ENCODE measurements at places on chromosomes 5 and 9.

DNA sequence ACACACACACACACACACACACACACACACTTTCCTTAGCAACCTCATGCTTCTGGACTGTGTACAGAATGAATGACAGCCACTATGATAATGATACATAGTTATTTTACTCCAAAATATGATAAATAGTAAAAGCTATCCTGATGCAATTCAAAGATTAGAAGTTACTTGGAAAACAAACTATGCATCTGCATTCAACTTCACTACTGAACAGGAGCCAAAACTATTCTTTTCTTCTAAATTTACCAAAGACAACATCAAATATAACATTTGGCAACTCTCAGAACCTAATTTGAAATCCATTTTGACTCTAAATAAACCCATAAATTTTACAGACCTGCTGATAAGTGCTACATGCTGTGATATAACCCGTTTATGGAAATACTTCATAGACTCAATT lies 33.3 kb downstream of the GLIS3 start:
- no peak for DNase-seq

DNA sequence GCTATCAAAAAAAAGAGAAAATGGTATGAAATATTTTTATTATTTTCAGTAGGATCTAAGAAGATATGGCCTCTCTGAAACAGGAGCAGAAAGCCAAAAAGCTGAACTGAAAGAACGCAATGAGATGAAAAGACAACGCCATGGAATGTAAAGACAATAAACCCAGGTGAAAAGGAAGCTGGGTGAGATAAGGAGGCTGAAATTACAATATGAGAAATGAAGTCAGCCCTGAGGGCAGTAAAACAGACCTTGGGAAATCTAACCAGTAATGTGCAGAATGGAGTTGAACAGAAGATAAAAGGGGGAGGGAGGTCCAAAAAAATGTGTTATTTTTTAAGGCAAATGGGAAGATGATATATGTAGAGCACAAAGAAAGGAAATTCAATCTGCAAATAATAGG lies 265.3 kb downstream of the ENC1 start:
- DNase-seq: no peak

DNA sequence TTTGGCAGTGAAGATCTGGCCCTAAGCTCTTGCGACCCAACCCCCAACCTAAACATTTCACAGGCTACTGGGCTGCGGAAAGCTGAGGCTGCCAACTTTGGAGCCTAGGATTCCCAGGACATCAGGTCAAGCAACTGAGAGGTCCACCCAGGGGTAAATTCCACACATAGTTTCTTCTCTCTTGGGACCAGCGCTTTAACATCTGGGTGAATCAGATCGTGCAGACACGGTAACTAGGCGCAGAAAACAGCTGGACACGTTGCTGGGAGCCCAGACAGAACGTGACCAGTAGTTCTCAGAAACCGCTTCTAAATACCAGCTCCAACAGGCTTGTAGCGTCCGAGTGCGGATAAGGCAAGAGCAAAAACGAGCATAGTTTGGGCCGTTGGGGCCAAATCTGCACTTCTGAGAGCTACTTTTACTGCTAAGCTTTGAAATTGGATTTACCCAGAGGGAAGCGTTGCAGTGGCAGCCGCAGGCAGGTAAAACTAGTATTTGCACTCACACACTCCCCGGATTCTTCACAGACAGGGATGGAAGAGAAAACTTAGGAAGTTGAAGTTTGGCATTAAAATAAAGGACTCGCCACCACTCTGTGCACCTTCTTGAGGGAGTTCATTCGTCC lies 11.8 kb downstream of the ITGA1 start:
- DNase-seq: peak; percentile 37

DNA sequence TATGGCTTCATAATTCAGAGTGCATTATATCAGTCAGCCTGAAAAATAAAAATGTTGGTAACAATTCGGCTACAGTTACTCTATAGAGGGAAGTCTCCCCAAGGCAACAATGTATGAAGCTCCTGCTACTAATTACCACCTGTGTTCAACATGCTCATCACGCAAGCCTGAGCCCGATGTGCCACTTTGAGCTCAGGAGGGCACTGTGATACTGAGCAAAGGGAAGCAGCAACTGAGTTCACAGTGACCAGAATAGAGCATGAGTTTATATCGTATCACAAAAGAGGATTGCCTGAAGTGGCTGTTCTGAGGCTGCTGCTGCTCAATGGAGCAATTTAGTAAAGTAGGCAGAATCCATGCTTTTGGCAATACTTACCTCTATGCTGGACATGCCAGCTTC lies 202.0 kb upstream of the HAPLN1 start:
- DNase-seq: no peak
